ENCODE measurements at places on chromosomes 13 and 19.

- DNase-seq = no peak
Observed at GRCh38 chr13:18954254-18954653, 227.4 kb downstream of the TUBA3C start.

DNA sequence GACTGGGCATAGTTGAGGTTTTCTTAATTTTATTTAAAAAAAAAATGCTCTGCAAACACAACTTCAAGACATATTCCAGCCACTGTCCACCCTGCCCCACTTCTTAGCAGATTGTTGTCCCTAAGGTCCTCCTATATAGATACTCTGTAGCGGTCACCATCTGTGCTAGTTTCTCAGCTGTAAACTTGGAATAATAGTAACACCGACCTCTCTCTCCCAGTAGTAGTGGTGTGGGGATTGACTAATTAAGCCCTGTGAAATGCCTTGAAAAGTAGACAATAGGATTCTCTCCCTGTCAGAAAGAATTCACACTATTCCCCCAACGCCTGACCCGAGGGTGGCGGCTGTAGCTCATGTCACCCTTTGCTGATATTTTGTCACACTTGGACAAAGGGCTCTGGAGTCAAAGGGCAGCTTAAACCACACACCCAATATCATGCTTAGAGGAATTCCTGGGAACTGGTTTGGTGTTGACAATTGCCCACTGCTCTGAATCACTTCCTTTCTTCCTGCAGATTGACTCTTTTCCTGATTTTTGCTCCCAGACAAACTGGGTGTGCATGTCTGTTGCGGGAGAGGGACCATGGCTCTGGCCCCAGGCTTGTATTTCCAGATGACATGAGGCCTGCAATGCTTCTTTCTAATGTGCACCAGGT lies 9.2 kb upstream of the SERP2 start:
- no peak for DNase-seq

- DNase-seq = no peak
Observed at GRCh38 chr13:112248406-112248760, 127.8 kb upstream of the SPACA7 start.

DNA sequence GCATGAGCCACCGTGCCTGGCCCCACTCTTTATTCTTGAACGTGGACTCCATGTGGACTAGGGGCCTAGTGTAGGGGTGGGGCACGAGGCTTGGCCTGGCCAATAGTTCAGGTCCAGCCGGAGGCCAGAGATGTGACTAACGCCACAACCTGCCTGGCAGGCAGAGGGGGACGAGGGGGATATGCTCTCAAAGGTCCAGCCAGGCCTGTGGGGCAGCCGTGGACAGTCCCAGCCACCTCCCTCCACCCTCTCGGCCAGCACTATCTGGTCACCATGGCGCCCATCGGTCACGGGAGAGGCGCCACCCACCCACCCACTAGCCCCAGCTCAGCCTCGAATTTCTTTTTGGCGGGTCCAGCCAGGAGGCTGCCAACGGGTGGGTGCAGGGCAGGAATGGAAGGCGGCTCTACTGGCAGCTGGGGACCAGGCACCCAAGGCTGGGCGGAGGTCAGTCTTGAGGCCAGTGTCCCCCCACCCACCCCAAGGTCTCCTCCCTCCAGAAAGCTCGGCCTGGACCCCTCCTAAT lies 2.2 kb upstream of the CERS1 start:
- DNase-seq = no peak

DNA sequence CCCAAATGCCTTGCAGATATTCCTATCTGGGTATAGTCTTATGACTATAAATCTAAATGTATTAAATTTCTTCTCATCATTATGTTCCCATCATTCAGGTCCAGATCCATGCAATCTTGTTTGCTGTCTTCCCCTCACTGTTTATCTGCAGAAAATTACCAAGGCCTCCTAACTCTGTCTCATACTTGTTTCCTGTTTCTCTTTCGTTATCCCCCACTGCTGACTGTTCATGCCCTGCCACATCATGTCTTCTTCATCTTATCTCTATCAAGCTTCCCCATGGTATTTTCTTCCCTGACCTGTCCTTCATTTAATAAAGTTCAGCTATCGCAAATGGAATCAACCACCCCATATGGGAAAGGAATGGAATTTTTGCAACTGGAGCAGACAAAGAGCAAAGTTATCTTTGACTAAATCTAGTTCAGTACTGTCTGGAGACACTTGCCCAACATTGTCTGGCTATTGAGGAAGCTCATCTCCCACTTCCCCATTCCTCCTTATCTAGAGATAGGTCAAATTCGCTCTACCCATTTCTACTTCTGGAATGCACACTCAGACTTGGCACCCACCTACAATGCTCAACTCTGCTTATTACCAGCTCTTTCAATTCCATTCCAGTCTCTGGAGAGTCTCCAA lies 1358.1 kb downstream of the EFNB2 start:
- DNase-seq = no peak

DNA sequence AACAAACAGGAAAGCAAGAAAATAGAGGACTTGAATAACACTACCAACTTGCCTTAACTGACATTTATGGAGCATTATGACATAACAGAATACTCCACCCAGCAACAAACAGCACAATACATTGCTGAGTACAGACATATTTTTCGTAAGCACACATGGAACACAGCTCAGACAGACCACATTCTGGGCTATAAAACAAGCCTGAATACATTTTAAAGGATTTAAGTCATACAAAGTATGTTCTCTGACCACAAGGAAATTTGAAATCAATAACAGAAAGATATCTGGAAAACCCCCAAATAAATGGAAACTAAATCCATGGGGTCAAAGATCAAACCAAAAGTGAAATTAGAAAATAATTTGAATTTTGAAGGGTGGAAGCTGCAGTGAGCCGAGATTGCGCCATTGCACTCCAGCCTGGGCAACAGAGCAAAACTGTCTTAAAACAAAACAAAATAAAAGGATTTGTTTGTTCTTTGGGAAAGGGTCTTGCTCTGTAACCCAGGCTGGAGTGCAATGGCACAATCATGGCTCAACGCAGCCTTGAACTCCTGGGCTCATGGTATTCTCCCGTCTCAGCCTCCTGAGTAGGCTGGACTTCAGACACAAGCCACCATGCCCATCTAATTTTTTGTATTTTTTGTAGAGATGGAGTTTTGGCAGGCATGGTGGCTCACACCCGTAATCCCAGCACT lies 5.6 kb downstream of the ZDHHC20 start:
- DNase-seq = no peak

- DNase-seq = no peak
Observed at GRCh38 chr13:44287958-44288357, 85.7 kb upstream of the SERP2 start.

DNA sequence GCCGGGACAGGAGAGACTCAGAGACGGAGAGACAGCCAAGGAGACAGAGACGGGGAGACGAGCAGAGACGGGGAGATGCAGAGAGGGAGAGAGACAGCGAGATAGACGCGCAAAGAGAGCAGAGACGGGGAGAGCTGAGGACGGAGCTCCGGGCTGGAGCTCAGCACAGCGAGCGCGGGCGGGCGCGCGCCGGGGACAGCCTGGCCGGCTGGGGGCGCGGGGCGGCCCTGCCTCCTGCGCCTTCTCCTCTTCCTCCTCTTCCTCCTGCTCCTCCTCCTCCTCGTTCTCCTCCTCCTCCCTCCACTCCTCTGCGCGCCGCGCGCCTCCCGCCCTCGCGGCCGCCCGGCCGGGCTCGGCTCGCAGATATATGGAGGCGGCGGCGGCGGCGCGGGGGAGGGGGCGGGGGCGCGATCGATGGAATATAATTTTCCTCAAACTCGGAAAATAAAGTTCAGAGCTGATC lies at the start of gene ERFL:
Gene ERFL (minus strand): TSS at position 229 of the 463 bp plus-strand sequence. CDS start 15,530 bp downstream, outside the sequence.
- DNase-seq = peak; percentile 37

DNA sequence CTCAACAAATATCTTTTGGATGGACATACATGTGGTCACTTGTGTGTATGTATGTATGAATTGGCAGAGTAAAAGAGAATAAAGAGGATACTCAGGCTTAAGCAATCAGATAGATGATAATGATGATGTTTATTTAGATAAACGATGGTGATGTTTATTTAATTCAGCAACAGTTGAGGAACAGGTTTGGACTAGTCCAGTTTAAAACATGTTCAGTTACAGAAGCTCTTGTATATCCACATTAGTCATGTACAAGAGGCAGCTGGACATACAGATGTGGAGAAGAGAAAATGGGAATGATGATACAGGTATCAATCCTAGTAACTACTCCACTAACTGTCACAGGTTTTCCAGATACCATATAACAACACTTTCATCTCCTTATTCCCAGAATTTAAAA lies 232.1 kb downstream of the DIAPH3 start:
- DNase-seq = no peak

GRCh38 chr13:112065867-112066623 lies 904 bp upstream of the SOX1 start:
- DNase-seq = no peak

DNA sequence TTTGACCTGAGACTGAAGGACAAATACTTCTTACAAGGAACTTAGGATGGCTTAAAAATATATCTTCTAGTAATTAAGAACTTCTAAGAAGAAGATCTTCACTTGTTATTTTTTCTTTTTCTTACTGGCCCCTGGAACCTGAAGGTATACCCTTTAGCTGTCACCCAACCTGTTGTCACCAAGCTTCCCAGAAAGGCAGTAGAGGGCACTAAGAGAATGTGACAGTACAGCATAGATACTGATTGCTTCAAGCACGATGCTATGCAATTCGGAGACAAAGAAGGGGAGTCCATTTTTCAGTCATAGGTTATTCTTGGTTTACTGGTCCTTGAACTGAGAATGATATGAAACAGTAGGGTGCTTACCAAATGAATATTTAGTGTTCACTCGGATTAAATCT lies 208.3 kb upstream of the PCDH9 start:
- no peak for DNase-seq

DNA sequence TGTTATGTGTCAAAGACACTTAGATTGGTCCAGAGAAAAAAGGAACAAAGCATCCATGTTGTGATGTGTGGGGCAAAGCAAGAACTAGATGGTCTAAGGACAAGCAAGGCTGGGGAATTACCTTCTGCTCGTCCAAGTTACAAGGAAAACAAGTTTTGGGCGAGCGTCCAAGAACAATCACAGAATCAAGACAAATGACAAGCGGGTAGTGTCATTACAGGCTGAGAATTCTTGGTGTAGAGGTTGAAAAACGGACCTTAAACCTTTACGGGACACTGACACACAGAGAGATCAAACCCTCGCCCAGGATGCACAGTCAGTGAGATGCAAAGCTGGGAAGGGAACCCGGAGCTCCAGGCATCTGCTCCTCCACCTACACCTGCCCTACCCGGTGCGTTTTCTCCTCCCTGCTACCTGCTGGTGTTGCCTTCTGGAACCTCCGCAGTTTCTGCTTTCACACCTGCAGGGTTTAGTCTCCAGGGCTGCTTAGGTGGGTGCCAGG lies 515 bp upstream of the ZNF324B start:
- peak; percentile 16 for DNase-seq

DNA sequence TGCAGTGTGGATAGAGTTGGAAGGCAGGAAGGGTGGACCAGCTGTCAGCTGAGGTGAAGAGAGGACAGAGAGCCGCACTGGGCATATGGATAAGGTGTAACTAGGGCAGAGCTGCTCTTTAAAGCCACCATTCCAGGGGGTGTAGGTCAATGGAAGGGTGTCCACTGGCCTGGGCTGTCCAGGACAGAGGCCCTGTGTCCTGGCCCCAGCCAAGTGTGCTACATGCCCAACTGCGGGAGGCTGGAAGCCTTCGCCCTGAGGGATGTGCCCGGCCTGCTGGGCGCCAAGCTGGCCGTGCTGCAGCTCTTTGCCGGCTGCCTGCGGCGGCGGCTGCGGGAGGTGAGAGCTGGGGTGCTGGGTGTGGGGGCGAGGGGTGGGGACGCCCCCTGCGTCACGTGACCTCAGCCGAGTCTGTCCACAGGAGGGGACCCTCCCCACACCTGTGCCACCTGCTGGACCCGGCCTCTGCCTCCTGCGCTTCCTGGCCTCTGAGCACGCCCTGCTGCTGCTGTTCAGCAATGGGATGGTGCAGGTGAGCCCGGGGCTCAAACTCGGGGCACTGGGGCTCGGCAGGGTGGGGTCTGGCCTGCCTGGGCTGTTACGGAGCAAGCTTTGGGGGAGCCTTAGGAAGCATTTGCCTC lies 9.8 kb downstream of the PLK5 start:
- no peak for DNase-seq

DNA sequence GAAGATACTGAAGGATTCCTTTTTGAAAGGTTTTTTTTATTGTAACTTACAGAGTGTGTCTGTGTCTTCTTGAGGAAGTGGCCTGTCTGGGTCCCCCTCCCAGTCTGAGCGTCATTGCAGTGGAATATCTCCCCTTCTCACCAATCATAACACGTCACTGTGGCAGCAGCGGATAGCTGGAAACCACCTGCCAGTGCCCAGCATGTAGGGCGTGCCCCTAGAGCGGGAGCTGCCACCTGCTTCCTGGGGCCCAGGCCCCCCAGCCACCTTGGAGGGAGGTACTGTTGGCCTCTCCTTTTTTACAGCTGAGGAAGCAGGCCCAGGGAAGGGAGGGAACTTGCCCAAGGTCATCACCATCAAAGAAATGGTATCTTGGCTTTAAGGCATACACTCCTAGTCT lies 4.6 kb upstream of the DNM2 start:
- no peak for DNase-seq

- DNase-seq = no peak
Observed at GRCh38 chr19:45356760-45357444, 13.5 kb downstream of the ERCC2 start.

GRCh38 chr19:1233115-1233667 lies 4.6 kb downstream of the CBARP start:
- DNase-seq = no peak

- no peak for DNase-seq
Observed at GRCh38 chr19:262125-262524, 29.1 kb downstream of the PLPP2 start.

DNA sequence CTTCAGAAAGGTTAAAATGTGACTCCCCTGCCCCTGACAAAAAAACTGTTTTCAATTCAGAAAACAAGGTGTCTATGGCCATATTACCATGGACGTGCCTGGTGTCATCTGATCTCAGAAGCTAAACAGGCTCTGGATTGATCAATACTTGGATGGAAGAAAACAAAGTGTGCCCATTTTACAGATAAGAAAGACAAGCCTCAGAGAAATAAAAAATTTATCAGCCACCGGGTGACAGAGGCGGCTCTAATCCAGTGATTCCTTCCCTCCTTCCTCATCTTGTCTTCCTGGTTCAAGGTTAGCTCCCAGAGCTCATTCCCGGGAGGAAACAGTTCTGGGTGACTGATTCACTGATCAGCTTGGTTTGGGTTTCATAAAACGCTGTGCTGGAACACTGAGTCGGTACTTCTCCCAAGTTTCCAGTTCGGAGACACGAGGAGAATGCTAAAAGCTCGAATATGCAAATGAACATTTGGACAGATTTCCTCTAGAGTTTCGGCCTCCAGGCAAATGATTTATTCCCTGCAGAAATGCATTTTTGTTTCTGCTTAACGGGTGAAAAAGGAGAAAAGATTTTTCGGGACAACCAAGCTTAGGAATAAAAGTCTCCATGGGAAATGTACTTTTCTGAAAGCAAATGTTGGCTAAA lies 211.2 kb downstream of the UQCRFS1 start:
- DNase-seq = no peak

DNA sequence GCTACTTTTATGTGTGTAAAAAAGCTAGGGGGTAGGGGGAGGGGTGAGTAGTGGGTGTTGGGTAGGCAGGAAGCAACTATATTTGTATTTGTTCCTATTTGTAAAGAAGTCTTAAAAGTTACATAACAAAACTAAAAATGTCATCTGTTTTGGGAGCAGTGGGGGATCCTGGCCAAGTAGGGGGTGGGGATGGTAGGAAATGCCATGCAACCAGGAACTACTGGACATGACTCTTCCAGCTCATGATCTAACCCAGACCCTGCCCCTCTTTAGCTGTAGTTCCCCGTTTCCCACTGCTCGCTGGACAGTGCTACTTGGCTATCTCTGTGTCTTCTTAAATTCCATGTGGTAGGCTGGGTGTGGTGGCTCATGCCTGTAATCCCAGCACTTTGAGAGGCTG lies 3.2 kb downstream of the GTF3A start:
- DNase-seq = no peak

Measured in T-helper 2 cell treated with Interferon-gamma antibody and Interleukin-4, amounts not matched to agents 5 μg/mL and 100 μg/mL, for 36 hours (primary cell).